ENCODE measurements at places on chromosomes 7 and 10. TPM values are rescaled to one million over a fixed set of nuclear protein-coding genes. Genes with fewer than 3 reads are reported as not detected.
A peak's percentile ranks its signal among the peaks of the same experiment; 100 is the strongest.

- no peak for DNase-seq
These were observed 984.1 kb downstream of the LRMDA start for GRCh38 chr10:76415554-76415953.

- peak; percentile 81 for DNase-seq
These were observed 104.3 kb upstream of the CAV2 start for GRCh38 chr7:116395141-116395791.

DNA sequence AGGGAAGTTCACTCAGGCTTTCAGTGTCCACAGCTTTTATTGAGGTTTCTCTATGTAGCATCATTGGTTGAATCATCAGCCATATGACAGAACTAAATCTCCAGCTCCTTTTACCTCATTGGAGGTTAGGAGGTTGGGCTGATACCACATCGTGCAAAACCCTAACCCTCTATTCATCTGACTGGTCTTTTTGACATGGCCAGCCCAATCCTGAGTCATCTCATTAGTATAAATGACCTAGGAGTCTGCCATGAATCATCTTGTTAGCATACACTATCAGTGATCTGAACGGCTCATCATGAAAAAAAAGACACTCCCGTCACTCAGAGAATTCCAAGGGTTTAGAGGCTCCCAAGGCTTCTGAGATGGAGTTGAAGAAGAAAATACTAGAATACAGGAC, 669.8 kb upstream of the POT1 start:
- no peak for DNase-seq

DNA sequence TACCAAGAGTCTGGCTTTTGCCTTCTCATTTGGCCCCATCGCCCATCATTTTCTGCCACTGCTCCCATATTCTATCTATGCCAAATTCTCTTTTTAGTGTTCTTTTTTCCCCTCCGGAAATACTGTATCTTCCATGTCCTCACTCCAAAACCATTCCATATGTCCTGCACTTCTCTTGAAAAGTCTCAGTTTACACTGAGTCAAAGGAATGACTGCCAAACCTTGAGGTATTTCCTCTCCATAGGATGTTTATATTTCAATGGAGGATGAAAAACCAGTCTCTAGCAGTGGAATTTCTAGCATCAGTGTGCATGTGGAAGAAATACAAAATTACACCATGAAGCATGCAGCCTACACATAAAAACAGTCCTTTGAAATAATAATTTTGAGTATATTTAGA, 121.4 kb upstream of the PHYHIPL start:
- DNase-seq = no peak

DNA sequence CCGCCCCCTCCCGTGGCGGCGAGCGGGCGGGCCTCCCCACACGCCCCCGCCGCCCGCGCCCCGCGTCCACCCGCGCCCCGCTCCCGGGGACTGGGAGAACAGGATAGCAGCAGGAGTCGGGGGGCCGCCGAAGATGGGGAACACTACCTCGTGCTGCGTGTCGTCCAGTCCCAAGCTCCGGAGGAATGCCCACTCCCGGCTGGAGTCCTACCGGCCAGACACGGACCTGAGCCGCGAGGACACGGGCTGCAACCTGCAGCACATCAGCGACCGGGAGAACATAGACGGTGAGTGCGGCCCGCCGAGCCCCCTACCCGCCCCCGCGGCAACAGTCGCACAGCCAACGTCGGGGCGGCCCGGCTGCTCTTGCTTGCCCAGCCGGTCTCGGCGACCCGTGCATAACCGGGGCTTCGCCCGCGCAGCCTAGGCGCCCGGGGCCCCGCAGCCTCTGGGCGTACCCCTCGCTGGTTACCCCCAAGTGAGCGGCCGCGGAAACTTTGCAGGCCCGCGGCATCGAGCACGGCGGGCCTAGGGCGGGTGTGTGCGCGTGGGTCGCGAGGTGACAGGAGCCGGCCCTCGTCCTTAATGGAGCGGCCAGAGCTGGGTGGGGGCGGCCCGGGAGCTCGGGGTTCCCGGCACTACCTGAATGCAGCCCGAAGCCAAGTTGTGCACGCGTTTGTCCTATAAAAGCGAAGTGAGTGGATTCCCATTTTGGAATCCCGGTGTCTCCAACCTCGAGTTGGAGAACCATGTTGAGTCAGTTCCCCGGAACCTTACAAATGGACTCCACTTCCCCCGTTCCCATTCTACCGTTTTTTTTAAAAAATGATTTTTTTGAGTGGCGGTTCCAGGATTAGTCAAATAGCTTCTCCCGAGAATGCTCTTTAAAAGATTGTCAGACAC, 863 bp downstream of the CCNY start:
- DNase-seq = no peak

GRCh38 chr10:66929375-66929774, 3.5 kb downstream of the LRRTM3 start:
- DNase-seq = no peak

DNA sequence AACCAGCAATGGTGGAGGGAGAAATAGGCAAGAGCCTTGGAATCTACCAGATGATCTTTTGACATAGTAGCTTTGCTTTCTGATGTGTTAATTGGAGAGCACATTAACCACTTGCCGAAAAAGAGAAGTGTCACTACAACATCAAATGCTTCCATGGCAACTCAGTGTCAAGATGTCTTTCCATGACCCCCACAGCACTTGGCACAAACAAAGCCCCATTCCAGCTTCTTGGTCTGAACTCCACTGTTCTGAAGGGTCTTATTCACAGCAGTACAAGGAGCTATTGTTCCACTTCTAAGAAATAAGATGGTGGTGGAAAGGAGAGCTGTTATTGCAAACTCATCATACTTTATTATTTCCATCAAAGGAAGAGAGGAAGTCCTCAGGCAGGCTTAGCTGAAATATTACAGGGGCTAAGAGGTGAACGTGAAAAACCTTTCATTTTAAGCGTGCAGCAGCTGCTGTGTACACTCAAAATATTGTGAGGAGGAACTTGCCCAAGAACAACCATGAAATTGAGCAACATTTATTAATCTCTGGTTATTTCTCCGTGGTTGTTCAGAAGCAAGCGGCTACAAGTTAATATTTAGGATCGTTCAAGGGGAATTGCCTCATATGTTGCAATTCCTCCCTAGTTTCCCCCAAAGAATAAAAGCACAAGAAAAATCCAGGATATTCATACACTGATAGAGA, 354.8 kb upstream of the CELF2 start:
- peak; percentile 81 for DNase-seq

- DNase-seq = peak; percentile 92
These were observed 23.5 kb downstream of the ABLIM1 start for GRCh38 chr10:114634609-114634979.

DNA sequence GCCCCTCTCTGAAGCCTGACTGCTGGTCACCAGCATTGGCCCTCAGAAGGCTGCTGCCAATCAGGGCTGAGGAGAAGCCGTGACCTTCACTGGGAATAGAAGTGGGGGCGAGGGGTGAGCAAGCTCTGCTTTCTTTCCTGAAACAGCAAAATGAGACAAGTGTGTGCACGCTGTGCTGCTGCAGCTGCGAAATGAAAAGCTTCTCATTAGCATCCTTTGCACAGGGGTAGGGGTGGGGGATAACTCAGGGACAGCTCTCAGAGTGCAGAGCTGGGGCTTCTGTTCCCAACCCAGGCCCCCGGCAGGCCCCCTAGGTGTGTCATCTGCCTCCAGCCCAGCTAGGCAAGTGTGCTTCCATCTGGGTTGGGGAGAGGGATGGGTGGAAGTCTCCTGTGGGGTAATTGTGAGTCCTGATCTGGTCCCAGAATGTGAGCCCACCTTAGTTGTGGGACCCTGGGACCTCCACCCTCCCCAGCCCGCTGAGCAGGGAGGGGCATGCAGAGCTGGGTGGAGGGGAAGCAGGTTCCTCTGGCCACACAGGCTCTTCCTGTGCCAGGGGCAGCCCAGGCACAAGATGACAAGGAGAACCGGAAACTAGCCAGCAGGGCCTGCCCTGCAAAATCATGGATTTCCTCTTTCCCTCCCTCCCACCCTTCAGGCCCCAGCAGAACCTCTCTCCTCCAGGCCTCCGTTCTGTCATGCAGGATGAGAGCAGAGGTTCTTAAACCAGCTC, 22.2 kb downstream of the ZNF467 start:
- DNase-seq = no peak

GRCh38 chr10:1037098-1037497, 11.4 kb upstream of the IDI2 start:
- DNase-seq = no peak

- DNase-seq = peak; percentile 98
These were observed 57.0 kb upstream of the GLCCI1 start for GRCh38 chr7:7911369-7912123.

DNA sequence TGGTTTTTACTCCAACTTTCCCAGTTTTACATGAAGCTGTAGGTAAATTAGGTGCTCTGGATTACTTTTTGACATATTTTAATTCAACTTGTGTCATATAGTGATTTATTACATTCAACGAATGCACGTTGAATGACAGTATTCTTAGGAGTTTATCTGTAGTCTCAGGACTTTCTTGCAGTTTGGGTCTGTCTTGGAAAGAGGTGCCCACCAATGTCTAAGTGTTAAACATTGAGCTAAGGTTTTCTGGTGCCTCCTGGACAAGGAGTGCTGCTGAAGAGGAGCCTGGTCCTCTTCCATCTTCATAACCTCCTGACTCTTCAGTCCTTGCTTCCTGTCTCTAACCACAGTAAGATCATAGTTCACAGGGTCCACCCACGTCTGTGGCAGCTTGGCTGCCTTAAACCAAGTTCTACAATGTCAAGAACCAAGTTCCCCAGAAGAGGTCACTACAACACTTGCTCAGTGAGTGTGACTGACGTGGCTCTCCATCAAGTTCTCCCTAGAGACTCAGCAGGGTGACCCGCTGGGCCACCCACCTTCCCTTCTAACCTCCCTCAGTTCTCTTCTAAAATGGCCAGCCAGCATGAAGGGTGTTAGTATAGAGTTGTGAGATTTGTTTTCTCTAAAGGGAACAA, 6.1 kb downstream of the NPY start:
- DNase-seq = peak; percentile 17

GRCh38 chr7:31236868-31237267, 103.7 kb downstream of the NEUROD6 start:
- DNase-seq = no peak

- DNase-seq = no peak
These were observed 64.0 kb downstream of the DLG5 start for GRCh38 chr10:77862595-77862994.

- DNase-seq = peak; percentile 63
These were observed 4.7 kb upstream of the NOS3 start for GRCh38 chr7:150986099-150986512.

DNA sequence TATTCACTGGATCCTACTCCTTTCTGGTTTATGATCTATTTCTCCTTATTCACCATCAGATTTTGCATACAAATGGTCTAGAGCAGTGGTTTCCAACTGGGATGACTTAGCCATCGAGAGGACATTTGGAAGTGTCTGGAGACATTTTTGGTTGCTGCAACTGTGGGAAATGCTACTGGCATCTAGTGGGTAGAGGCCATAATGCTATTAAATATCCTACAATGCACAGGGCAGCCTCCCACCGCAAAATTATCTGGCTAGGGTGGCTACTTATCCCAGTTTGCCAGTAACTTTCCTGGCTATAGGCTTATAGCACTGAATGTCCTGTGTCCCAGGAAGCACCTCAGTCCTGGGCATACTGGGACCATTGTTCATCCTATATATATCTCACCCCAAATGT, 21.5 kb upstream of the DDX50 start:
- no peak for DNase-seq

DNA sequence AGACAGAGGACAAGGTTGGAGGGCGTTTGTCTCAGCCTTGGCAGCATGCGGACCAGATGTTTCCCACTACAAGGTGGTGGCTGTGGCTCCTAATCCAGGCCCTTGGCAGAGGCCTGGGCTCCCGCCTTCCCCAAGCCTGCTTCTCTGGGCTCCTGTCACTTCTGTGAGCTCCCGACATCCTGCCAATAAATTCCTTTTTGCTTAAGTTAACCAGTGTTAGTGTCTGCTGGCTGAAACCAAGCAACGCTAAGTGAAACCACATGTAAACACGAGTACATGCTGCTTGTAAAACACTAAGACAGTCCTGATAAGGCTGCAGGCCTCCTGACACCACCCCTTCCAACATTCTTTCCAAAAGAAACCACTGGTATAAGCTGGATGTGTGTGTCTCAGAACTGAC, 263.6 kb upstream of the ZMIZ1 start:
- DNase-seq = peak; percentile 100

DNA sequence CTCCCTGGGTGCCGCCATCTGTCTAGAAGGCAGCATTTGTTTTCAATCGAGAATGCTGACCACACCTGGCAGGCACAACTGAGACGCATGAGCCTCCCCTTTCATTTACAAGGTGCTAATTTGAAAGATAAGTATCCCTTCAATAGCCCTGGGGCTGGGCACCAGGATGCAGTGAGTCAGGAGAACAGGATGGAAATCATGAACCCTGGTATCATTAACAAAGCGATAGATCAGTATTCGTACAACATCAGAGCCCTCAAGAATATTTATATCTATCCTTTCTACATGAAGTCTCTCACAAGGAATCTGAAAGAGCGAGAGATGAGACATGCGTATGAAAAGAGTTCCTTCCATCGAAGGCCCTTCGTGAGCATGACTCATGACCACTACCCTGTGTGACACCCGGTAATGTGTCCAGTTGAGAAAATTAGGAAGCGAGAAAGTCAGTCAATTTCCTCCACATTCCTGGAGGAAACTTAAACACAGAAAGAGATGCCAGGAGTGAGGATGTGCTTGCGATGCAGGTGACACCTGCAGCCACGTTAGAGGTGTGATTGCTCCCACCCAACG, 123.1 kb upstream of the PITRM1 start:
- no peak for DNase-seq

DNA sequence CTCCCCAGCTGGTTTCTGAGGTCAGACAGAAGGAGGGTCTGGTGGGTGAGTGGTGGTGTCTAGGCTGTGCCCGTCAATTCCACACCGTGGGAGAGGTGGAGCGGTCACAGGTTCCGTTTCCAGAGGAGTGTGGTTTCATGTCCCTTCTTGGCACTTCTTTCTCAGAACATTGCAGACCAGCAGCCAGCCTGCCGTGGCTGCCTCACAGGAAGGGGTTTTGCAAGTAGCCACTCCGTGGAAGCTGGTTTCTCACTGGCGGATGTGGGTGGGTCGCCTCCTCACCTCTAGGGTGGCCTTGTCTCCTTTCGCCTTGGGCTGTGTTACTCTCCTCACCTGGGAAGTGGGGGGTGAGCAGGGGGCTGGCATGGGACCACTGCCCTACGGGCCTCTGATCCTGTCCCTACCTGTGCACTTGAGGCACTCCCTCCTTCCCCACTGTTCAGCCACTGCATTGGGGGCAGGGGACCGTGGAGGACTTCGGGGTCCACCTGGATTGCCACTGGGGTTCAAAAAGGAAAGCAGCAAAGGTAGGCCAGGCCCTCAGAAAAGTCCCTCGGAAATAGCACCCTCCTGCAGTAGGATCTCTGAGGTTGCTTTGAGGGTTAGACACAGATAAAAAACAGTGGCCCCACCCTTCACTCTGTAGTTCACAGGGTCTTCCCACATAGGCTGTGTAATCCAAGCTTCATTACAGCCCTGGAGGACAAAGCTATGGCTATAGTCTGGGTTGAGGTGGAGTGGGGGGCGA, 33.9 kb downstream of the TSPAN14 start:
- DNase-seq = no peak

DNA sequence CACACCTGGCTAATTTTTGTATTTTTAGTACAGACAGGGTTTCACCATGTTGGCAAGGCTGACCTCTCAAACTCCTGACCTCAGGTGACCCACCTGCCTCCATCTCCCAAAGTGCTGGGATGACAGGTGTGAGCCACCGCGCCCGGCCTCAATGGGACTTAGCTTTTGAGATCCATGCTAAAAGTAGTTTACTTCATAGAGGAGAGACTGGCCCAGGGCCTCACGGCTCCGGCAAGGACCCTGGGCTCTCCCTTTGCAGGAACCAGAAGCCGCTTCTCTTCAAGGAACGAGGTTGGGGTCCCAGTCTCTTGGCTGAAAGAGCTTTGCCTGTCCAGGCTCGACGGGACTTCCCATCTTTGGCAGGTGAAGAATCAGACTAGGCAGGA, 30.1 kb upstream of the DNAAF5 start:
- DNase-seq = no peak

The RBP4 gene
- not detected for total RNA-seq

Measured in fibroblast of villous mesenchyme (primary cell).